Endothelial cell (in vitro differentiated cells): ENCODE measurements at places on chromosomes 11 and 22.

DNA sequence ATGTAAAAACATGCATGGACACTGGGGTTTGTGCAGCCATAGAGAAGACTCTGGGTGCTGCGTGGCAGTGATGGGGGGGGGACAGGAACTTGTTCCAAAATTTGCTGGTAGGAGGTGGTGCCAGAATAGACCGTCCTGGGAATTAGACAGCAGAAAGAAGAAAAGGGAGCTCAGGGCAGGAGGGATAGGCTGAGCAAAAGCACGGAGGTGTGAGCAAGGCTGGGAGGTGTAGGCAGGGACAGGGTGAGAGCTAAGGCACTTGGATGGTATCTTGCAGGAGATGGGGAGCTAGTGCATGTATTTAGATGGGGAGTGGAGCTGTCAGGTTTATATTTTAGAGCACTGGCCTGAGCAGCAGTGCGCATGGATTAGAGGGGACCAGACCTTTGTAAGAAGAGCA lies 53.8 kb downstream of the PKNOX2 start:
- no peak for DNase-seq

DNA sequence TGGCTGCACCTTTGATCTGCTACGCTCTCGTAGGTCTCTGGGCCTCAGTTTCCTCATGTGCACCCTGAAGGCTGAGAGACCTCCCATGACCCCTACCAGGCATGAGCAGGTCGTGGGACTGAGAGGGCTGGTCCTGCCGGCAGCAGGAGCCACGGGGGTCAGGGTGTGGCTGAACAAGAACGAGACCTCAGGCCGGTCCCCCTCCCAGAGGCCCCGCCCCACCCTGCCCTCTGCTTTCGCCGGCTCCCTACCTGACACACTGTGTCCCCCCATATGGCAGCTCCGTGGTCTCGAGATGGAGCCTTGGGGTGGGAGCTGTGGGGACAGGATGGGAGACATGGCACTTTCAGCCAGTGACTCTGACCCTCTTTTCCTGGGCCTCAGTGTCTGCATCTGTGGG lies 40.6 kb downstream of the CDKN1C start:
- no peak for DNase-seq

DNA sequence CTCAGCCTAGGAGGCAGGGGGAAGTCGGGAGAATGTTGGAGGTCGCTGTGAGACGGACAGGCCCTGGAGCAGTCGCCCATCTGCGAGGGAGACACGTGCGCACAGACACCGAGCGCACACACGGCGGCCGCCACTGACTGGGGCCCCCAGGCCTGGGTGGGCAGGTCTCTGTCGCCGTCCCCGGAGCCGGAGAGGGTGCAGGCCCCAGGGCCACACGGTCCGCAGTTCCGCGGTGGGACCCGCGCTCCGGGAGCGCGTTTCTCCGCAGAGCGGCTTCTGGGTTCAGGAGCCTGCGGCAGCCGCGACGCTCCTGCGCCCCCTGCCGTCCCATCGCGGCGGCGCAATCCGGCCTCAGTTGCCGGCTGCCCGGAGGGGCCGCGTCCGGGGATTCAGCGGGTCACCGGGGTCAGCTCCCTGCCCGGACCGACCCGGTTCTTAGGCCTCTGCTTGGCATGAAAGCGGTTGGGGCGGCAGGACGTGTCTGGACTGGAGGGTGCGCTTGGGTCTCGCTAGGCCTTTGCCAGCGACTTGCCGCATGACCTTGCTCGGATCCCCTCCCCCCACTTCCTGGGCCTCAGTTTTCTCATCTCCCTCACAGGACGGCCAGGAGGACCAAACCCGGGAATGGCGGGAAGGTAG lies 31.2 kb downstream of the PDE2A start:
- DNase-seq: peak; percentile 80

DNA sequence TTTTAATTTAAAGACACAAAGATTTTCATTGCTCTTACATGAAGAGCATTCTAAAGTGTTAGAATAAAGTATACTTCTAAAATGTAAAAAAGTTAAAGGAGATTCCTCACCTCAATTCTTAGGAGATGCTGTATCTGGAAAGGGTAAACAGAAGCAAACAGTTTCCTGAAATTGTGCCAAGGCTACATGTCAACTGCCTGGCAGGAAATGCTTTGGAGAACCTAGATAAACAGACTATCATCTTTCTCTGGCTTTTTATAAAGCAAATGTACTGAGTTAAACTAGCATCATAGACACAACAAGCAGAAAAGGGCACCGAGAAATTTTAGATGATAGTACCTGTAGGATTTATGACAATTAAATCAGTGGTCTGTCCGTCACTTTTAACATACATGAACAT lies 24.7 kb upstream of the AKIP1 start:
- DNase-seq: no peak

GRCh38 chr11:65912845-65913244 lies 6.0 kb downstream of the C11orf68 start:
- no peak for DNase-seq

DNA sequence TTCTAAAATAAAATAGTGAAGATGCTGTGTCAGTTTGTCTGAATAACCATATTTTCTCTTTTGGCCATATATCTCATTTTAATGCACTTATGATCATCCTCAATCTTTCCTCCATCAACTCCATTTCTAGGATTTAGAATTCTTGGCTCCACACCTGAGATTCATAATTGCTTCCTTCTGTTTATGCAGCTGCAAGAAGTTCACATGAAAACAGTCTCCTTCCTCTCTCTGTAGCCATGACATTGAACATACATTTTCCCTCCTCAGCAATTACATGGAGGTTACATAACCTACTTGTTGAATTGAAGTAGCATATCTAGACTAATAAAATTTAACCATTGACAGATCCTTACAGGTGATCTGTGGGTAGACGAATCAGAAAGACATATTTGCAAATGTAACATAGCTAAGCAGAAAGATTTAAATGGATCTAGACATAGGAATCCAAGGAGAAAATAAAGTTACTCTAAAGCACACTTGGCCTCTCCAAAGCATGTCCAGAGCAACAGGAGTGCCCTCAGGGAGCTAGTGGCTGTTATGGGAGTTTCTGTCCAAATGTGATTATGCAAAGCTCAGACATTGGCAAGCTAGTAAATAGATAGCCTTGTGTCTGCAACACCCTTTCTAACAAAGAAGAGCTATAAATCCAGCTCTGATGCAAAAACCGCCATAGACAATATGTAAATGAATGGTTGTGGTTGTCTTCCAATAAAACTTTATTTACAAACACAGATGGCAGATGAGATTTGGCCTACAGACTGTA lies 119.9 kb upstream of the MPPED2 start:
- DNase-seq: no peak

DNA sequence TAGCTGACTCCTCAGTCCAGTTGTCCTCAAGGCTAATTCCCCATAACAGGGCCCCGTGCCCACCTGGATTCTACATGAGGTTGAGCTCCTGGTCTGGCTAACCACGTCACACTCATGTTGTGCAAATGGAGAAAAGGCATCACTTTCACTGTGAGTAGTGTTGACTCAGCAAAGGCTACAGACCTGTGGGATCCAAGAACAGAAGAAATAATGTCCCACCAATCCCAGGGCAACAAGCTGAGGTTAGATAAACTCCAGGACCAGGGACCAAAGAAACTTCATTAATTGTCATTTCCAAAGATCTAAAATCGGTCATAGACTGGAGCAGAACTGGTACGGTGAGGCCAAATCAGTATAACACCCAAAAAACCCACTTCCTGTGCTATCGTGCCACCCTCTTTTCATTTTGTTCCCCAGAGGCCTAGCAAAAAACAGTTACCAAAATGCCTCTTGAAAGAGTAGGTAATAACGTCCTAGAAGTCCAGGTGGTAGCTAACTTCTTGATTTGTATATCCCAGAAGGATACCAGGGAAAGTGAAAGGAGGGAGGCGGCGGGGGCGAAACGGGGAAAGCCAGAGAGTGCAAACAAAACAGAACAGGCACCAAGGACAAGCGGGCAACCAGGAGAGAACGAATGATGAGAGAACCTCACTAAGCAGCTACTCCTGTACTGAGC lies 1.4 kb downstream of the PCSK7 start:
- no peak for DNase-seq

GRCh38 chr11:57303280-57303989 lies 21.3 kb downstream of the TNKS1BP1 start:
- DNase-seq: no peak

GRCh38 chr11:1228101-1228821 lies 5.4 kb downstream of the MUC5B start:
- DNase-seq: no peak

- DNase-seq: no peak
These were observed 369.4 kb downstream of the DDX10 start for GRCh38 chr11:109034339-109034696.

DNA sequence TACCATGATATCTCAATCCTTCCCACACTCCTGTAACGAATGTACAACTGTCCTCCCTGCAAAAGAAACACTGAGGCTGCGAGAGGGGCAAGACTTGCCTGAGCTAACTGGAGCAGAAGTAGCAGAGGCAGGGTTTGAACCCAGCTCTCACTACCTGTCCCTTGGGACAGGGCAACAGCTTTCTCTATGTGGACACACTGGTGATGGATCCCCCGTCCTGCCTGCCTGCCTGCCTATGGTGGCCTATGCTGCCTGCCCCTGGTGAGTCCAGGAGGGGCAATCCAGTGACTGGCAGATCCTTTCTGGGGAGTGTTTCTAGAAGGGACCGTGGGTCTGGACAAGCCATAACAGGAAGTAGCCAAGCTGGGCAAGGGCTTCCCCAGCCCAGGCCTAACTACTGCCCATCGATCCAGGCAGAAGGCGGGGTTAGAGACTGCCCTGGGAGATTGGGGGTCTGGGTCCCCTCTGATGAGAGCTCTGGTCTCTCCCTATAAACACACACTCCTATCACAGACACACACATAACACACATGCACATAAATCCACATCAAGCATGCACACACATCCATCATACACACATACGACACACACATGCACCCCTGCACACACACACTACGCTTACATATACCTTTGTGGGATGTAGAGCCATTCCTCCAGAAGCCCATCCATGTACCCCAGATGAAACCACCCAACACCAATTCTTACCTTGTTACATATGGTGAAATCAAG lies 1.1 kb upstream of the EMID1 start:
- DNase-seq: no peak

DNA sequence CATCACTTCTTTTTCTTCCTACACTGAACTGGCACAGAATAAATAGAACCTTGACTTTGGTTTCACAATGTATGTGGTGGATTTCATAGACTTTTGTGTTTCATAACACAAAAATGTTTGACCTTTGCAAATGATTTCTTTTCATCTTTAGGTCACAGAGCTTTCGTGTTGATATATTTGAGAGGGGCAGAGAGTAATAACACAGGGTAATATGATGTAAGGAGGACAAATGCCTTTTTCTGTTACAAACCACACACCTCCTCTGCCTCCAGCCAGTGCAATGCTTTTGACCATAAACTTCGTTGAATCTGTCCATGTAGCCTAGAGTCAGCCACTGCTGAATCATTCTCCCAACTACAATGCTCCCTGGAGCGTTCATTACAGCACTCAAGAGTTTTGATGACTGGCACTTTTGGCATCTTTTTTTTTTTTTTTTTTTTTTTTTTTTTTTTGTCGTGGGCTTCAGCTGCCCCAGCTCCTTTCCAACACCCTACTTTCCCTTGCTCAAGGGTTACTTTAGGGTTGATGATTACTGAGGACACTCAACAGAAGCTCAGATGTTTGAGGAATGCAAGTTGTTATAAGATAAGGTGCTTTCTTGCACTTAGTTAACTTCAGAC lies 11.4 kb upstream of the CAT start:
- DNase-seq: no peak

DNA sequence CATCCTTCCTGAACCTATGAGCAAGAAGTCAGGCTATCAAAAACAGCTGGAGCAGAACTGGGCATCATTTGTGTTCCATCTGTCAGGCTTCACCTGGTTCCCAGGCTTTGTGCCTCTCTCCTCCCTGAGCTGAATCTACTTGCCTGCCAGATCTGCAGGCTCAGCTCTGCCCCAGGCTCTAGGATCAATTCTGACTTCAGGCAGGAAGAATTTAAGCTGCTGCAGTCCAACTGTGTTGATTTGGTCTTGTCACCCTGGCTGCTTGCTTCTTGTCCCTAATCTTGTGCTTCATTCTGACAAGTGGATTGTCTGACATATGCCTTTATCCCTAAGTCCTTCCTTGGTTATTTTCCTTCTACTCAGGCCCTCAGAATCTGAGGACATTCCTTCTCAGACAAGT lies 31.6 kb upstream of the CADM1 start:
- no peak for DNase-seq

DNA sequence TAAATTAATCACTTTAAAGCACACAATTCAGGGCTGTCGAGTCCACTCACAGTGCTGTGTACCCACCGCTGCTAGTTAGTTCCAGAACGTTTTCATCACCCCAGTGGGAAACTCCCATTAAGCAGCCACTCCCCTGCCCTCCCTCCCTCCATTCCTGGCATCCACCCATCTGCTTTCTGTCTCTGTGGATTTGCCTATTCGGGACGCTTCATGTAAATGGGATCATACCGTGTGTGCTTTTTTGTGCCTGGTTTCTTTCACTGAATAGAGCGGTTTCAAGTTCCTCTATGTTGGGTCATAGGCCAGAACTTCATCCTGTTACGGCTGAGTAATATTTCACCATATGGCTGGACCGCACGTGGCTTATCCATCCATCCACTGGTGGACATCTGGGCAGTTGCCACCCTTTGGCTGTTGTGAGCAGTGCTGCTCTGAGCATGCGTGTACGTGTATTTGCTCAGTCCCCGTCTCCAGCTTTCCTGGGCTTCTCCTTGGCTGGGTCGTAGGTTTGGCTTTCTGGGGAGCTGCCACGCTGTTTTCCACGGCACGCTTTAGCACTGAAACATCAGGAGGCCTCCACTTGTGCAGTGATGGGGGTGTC lies 30.1 kb downstream of the ARHGAP8 start:
- DNase-seq: no peak

GRCh38 chr11:63939397-63939891 lies 642 bp downstream of the NAA40 start:
- DNase-seq: peak; percentile 18

DNA sequence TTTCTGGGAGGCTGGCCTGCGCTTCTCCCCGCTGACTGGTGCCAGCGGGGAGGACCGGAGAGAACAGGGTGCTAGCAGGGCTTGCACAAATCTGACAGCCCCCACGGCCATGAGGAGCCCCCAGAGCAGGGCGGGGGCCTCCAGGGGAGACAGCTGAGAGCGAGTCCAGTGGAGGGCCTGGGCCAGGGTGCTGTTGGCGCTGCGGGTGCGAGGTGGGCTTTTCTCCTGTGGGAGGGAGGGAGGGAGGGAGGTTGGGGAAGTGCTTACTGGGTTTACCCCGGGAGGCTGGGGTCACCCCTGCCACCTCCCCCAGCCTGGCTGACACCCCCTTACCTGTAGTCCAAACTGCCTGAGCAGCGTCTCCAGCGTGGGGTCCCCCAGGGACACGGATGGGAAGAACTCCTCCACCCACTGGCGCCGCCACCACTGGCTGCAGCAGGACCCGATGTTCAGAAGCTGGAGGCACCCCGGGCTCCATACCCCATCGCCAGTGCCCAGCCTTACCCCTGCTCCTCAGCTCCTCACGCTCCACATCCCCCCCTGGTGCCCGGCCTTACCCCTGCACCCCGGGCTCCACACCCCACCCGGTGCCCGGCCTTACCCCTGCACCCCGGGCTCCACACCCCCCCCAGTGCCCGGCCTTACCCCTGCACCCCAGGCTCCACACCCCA lies 3.9 kb downstream of the LMF2 start:
- no peak for DNase-seq

- no peak for DNase-seq
These were observed 64.8 kb upstream of the NUP160 start for GRCh38 chr11:47912843-47913437.
